Aorta (tissue), 5 donors: ENCODE measurements at places on chromosomes 11 and 22. TPM values are rescaled to one million over a fixed set of nuclear protein-coding genes. Genes with fewer than 3 reads are reported as not detected.
A peak's percentile ranks its signal among the peaks of the same experiment; 100 is the strongest.

GRCh38 chr11:84261707-84262106 is 975.5 kb upstream of the CCDC90B start:
- no peaks in the 10 kb centered on the region for H3K27me3 ChIP-seq
- no peaks in the 10 kb centered on the region for H3K36me3 ChIP-seq
- no peaks in the 10 kb centered on the region for H3K4me1 ChIP-seq

DNA sequence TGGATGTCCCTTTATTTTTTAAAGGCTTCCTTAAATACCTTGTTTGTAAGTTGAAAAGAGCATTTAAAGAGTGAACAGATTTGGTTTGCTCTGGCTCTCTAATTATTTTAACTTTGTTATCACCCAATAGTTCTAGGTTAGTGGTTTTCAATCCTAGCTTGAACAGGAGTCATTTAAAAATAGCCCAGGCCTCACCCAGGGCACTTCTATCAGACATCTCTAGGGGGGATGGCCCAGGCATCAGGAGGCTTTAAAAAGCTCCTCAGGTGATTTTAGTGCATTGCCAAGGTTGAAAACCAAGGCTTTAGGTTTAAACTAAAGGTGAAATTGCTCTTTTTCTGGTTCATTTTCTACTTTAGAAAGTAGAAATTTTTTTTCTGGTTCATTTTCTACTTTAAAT is 8.3 kb downstream of the CAT start:
- H3K36me3 ChIP-seq, result peaks cover 7% of the 10 kb centered on the region
- no peak overlapping the region for H3K4me3 ChIP-seq
- no peak for DNase-seq
- no peaks in the 10 kb centered on the region for H3K27me3 ChIP-seq

- no peaks in the 10 kb centered on the region for H3K4me1 ChIP-seq
- H3K27me3 ChIP-seq, result no peaks in the 10 kb centered on the region
- DNase-seq, result no peak
- H3K27ac ChIP-seq, result no peak overlapping the region
- no peak overlapping the region for H3K4me3 ChIP-seq
Measured at GRCh38 chr11:41666951-41667653, 207.7 kb upstream of the LRRC4C start.

GRCh38 chr11:75330291-75330690 is 21.2 kb downstream of the ARRB1 start:
- H3K4me1 ChIP-seq, result no peaks in the 10 kb centered on the region
- no peaks in the 10 kb centered on the region for H3K36me3 ChIP-seq
- H3K4me3 ChIP-seq, result no peak overlapping the region
- no peak for DNase-seq
- no peaks in the 10 kb centered on the region for H3K27me3 ChIP-seq
- no peak overlapping the region for H3K27ac ChIP-seq

- no peak overlapping the region for H3K4me3 ChIP-seq
- H3K27ac ChIP-seq, result peak overlapping the region; percentile 93
- no peaks in the 10 kb centered on the region for H3K36me3 ChIP-seq
- H3K4me1 ChIP-seq, result peaks cover 8% of the 10 kb centered on the region
Measured at GRCh38 chr11:73156686-73157085, 14.6 kb upstream of the FCHSD2 start.

NAALAD2 gene
- total RNA-seq, result 0.42 TPM

GGTLC3 gene
- not detected for total RNA-seq

C22orf42 gene
- total RNA-seq, result not detected

- DNase-seq, result no peak
- H3K27ac ChIP-seq, result no peak overlapping the region
- H3K36me3 ChIP-seq, result no peaks in the 10 kb centered on the region
- no peak overlapping the region for H3K4me3 ChIP-seq
- H3K4me1 ChIP-seq, result peaks cover 8% of the 10 kb centered on the region
Measured at GRCh38 chr11:95895815-95896214, 28.1 kb downstream of the MTMR2 start.

DNA sequence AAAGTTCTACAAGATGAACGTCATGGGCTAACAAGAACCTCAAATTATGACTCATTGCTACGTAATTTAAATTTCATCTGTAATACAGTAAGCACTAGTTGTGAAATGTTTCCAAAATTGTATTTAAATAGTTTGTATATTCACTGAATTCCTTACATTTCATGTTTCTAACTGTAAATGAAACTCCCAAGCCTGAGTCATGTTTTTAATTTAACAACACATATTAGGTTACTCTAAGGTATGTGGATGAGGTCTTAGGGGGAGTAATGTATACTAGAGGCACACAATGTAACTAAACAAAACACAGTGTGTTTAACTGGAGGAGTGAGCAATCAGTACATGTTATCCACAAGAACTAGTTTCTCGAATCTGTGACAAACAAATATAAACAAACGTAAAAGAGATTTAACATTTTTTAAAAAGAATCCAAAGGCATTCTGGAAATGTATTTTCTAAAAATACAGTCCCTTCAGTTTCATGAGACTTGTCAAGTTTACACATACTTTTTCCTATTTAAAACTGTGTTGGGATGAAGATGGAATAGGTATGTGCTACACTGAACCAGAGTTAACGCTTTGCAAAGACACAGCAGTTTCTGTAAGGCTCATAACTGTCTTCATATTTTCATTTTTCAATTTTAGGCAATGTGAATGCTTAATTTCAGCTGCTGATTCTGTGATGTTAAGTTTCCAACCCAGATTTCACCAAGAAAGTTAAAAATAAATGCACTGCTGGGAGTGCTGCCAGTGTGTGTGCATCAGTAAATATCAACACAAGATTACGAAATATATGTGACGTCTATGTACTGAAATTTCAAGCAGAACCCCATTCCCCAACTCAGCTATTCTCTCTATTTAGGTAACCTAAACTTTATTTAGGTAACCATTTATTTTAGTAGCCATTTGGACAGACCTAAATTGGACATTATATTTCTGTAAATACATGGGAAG is 52.6 kb downstream of the PITPNB start:
- H3K27ac ChIP-seq, result peak overlapping the region; percentile 68
- H3K36me3 ChIP-seq, result no peaks in the 10 kb centered on the region
- H3K27me3 ChIP-seq, result no peaks in the 10 kb centered on the region
